ENCODE measurements at places on chromosomes 13 and 19.

DNA sequence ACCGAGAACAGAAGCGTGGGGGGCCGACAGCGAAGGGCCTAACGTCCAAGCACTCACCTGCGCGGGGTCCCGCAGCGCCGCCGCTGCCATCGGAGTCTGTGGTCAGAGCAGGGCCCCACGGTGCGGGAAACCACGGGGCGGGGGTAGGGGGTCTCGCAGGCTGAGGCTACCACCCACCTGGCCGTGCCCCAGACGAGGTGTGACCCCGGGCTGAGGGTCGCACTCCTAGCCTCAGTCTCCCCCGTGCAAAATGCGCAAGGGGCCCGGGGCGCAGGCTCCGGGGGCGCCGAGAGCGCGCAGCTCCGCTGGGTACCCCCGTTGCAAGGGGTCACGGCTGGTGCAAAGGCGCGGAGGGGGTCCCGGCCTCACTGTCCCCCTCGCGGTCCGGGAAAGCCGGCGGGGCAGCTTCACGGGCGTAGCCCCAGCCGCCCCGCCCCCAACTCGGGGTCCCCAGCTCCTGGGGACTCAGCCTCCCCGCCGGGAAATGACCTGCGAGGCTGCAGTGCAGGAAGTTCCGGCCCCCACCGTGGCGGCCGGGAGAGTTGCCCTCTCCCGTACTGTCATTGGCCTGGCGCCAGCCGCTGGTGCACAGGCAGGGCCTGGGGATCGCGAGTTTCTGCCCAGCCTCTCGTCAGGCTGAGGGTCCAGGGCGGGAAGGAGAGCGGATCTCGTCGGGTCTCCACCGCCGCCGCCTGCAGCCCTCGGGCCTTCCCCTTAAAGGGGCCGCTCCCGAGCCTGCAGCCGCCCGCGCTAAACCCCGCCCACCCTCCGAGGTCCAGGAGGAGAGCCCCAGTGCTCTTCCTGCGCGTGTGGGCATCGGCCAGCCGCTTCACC, at the start of gene ZNF792:
Gene ZNF792, minus strand, starts transcription at position 657 of the 834 bp plus-strand sequence. Its CDS starts 567 bp downstream, at position 90.
- peak; percentile 22 for DNase-seq

DNA sequence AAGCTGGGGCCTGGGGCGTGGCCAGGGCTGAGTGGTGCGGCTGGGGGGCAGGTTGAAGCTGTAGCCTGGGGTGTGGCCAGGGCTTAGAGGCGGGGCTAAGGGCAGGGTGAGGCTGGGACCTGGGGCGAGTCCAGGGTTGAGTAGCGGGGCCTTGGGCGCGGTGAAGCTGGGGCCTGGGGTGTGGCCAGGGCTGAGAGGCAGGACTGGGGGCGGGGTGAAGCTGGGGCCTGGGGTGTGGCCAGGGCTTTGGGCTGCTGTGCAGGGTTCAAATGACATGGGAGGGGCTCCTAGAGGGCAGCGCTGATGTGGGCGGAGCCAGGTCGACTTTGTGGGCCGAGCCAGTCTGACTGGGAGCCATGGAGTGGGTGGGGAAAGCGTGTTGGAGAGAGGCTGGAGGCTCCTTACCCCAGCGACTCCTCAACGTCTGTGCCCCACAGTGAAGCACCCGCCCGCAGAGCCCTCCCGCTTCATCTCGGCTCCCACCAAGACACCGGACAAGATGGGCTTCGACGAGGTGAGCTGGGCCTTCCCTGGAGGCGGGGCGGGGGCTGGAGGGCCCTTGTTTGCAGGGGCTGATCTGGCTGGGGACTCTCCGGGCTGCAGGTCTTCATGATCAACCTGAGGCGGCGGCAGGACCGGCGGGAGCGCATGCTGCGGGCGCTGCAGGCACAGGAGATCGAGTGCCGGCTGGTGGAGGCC, 21.5 kb downstream of the COLGALT1 start:
- DNase-seq = no peak

DNA sequence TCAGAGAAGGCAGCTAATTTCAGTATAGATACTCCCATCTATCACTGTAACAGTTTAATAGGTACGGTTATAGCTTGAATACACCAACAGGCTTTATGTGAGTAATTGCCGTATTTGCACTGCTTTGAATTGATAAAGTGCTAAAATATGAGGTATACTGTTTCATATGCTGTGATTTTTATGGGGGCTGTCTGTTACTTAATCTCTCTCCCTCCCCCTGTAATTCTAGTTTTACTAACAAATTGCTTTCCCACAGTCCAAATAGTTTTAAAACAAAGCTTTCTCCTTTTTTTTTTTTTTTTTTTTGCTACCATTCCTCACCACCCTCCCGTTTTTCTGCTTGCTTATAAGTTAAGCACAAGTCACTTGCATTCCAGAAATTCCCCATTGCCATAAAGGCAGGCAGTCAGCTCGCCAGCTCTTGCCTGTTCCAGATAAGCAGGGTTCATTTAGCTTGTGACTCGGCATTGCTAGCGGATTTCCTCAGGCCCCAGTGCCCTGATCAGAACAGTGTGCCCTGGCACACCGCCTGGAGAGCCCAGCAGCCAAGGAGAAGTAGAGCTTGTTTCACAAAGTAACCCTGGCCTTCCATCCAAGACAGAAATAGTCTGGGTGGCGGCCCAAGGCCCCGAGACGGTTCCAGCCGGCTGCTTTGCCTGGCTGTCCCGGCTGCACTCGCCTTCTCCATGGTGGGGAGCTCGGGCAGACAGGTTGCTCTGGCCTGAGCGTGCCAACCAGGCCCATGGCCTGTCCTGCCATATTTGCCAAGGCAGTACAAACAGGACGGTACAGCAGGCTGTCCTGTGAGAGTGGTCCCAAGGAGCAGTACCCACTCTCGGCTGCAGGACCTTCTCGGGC, 43.5 kb upstream of the NPAS1 start:
- no peak for DNase-seq

GRCh38 chr13:103140001-103140671, 73.9 kb upstream of the SLC10A2 start:
- peak; percentile 8 for DNase-seq

DNA sequence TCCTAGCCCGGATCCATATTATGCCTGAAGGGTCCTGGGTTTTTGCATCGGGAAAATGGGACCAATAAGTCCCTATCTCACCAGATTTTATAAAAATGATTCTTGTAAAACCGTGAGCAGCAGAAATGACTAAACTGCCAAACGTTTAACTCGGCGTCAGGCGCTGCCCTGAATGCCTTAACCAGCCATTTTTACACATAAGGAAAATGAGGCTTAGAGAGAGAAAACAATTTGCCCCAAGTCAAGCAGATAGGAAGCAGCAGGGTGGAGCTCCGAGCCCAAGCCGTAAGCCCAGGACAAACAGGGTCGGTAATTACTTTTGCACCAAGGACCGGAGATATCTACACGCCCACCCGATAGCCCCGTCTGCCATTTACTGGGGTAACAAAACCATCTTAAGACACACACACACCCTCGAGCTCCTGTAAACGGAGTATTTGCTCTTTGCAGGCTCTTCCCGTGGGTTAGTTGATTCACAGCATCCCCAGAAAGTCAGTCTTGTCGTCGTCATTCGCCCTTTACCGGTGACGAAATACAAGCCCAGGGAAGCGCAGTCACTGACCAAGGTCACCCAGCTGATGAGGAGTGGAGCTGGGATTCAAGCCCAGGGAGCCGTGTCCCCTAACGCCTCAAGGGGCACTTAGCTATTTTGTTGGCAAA, 16.0 kb upstream of the MRI1 start:
- no peak for DNase-seq

All from NCI-H1092 (cell line).